Spleen (tissue), 13 donors: ENCODE measurements at places on chromosomes 1 and 21.

DNA sequence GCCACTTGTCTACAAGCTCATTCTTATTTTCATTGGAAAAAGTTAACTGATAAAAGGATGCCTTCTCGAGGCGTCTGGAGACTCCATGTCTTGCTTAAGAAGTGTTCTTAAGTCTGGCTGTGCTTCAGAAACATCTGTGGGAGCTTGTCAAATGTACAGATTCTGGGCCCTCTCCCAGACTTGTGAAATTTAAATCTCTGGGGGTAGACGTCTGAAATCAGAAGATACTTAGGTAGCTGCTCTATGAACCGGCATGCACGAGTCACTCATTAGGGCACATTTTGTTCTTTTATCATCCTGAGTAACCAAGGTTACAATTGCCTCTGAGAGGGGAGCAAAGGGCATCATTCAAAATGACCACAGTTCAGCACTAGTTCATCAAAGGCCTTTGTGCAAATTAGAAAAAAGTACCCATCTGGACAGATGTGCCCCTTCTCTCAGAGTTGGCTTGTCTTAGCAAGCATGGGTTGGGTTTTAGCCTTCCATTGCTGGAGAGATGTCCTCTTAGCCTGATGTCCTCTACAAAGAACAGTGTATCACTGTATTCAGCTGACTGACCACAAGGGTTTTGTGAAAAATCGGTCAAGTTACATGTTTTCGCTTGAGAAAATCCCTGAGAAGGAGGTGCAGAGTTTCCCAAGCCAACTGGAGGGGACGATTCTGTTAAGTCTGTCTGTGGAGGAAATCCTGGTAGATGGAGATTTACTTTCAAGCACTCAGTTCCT lies 156.9 kb downstream of the ASTN1 start:
- DNase-seq, result no peak

DNA sequence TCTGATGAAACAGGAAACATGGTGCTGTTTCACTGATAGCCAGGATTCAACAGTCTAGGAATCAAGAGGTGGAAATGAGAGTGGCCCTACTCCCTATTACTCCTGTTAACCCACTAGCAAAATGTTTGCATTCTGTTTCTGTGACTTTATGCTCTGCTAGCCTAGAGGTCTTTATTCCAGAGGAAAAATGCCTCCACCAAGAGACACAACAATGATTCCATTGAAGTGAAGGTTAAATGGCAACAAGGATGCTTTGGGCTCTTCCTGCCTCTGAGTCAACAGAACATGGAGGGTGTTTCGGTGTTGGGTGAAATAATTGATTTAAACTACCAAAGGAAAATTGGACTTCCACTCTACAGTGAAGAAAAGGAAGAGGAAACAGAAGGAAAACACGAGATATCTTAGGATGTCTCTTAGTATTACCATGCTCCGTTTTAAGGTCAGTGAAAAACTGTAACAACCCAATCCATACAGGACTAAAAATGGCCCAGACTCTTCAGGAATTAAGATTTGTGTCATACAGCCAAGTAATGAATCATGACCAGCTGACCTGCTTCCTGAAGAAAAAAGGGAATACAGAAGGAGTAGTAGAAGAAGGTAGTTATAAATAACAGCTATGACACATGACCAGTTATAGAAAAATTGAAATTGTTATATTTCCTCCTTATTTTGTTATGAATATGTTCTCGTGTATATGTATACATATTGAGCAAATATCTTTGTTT lies 1237.8 kb downstream of the NCAM2 start:
- no peak for DNase-seq

DNA sequence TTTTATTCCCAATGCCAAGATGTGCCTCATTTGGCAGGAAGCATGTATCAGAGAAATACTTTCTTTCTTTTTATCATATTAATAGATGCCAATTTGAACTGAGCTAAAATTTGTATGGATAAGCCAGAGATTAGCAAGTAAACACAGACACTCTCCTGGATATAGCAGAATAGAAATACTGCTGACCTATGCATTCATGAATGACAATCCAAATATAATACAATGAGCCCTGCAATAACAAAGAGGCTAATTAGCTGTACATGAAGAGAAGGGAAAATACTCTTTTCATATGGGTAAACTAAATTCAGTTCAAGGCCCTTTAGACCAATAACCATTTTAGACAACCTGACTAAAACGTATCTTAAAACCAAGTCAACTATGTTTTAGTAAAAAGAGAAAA lies 388.1 kb upstream of the NR5A2 start:
- DNase-seq, result no peak

DNA sequence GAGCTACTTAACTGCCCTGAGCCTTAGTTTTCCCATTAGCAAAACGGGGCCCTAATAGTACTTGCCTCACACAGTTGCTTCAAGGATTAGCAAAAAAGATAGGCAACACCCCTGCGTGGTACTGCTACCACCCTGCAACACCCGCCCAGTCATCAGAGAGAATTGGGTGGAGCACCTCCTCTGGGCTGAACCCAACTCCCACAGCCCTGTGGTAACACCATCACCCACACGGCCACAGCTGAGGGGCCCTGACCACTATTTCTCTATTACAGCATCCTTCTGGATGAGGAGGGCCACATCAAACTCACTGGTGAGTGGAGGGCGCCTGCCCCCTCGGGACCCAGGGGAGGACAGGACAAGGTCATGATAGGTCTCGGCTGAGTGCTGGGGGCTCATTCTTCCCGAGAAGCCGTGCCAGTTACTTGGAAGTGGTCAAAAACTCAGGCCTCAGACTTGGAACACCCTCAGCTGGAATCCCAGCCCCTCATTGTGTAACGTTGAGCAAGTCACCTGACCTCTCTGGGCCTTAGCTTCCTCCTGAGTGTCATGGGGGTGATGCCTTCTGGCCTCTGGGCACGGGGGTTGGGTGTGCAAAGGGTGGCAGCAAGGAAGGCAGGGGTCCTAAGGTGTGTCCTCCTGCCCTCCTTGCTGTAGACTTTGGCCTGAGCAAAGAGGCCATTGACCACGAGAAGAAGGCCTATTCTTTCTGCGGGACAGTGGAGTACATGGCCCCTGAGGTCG lies 24.6 kb downstream of the RPS6KA1 start:
- DNase-seq, result no peak

- DNase-seq, result no peak
These were observed 35.8 kb upstream of the SOD1 start for GRCh38 chr21:31623664-31624063.

DNA sequence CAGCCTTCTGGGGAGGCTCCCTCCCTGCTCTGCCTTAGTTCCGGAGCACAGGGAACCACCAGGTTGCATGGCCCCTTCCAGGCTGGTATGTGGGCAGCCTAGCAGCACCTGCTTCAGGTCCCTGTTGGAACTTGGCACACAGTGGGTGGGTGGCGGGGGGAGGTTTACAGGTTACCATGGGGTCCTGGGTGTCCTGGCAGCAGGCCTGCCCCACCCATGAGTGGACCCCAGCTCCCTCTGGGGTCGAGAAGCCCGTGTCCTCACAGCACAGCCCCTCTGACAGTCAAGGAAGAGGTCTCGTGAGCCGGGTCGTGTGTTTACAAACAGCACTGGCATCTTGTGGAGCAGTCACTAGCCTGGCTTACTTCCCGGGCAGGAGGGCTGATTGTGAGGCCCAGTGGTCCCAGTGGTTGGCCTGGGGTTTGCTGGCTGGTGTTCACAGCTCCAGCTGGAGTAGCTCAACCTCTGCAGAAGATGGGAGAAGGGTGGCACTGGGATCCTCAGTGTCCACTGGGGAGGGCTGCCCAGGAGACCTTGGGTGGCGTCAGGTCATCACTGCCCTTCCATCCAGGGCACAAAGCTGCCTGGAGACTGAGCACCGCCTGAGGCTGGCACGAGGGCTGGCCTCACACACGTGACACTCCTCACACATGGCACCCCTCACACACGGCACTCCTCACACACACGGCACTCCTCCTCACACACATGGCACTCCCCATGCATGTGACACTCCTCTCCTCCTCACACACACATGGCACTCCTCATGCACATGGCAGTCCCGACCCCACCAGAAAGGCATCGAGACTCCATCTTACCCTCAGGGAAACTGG lies 100.9 kb downstream of the RIPK4 start:
- DNase-seq, result peak; percentile 65

DNA sequence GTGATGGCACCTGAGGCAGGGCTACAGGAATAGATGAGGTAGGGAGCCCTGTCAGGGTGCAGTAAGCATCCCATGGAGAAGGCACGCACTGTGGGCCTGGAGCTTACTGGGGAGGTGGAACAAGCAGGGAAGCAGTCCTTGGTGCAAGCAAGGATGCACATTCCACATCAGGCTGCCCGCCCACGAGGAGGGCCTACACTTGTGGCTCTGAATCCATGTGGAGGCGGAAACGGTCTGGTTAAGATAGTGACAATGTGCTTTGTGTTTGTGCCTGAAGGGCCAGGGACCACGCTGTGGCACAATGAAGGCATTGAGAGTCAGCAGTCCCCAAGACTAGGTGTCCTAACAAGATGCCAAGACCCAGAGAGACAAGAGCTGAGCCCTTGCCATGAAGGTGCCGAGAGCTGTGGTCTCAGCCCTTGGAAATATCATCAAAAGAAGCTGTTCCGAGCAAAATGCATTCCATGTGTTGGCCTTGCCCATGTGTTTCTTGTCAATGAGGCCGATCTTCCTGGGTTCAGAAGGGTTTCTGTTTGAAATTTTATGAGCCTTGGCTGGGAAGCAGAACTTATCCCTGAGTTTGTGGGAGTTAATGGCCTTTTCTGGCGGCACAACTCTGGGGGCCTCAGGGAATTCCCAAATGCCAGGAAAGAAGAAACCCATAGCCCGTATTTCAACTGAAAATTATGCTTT lies 111.9 kb downstream of the NGF start:
- no peak for DNase-seq
